ENCODE measurements at places on chromosomes 7 and 10.

GRCh38 chr10:63083904-63084689 is 49.0 kb upstream of the NRBF2 start:
- DNase-seq: no peak

GRCh38 chr10:36280890-36281499 is 638.9 kb upstream of the FZD8 start:
- DNase-seq: no peak

DNA sequence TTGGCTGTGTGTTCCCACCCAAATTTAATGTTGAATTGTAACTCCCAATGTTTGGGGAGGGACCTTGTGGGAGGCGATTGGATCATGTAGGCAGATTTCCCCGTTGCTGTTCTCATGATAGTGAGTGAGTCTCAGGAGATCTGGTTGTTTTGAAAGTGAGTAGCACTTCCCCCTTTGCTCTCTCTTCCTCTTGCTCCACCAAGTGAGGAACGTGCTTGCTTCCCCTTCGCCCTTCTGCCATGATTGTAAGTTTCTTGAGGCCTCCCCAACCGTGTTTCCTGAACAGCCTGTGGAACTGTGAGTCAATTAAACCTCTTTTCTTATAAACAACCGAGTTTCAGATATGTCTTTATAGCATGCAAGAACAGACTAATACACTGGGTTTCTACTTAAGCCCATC is 176.3 kb downstream of the CDK14 start:
- DNase-seq: no peak

DNA sequence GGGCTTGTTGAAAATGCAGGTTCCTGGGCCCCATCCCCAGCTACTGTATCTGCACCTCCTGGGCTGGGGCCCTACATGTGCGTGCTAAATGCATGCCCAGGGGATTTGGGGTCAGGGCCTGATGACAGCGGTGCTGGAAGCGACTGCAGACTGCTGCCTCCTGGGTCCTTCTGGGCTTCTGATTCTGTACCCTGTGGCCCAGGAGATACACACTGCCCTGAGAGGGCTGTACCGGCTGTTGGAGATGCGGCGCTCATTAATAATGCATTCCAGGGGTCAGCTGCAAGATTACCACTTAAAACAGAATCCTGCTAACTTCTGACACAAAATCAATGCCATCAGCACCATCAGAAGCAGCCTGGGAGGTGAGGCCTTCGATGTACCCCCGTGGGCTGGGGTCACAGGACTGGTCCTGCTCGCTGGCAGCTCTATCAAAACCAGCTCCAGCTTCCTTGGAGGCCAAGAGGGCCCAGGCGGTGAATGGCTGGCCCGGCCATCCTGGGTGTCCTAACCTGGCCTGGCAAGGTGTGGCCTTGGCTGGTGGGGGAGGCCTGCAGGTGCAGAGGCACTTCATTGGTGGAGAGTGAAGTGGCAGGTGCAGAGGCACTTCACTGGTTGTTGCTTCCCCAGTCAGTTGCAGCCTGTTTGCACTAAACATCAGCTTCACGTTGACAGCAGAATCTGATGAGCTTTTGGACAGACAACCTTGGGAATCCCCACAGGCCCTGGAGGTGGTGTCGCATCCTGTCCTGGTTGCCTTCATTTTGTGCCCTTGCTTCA is 79.2 kb downstream of the GLRX3 start:
- no peak for DNase-seq

DNA sequence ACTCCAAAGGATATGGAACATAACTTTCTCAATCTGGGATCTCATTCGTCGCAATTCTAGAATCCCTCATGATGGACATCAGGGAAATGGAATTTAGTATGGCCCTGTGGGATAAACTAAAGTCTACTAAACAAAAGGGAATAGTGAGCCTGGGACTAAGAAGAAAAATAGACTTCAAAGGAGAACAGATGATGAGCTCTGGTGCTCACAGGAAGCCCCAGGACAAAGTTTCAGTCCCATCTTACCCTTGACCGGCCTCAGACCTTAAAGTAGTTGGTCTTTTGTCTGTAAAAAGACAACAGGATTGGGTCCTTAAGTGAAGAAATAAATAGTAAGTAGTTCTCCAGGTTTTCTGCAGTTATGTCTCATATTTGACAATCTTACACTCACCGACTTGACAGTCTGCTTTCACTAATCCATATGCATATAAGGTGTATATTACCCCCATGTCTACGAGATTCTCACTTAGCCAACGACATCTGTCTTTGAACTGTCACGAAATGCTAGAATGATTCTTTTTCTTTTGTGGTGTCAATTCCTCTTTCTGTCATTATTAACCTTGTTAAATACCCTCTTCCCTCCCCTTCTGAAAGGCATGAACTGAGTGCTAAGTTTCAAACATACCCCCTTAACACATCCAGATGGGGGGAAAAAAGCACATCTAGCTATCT is 10.9 kb upstream of the IKZF1 start:
- no peak for DNase-seq

- DNase-seq: no peak
Measured at GRCh38 chr7:12607134-12607533, 36.6 kb downstream of the SCIN start.

DNA sequence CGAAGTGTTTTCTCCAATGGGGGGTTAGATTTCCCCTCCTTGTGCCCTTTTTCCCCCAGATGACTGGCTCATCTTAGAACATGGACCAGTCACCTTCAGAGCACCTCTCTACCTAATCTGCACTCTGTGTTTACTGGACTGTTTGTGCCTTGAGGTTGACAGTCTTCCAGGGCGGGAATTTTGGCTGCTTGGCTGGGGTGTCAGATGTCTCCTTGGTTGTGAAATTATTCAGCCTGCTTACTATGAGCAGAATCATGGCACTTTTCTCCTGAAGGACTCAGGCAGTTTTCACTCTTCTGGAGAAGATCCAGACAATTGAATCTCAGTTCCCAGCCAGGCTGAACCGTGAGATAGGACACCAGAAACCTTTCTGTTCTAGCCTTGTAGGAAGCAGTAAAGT is 60.3 kb upstream of the NFKB2 start:
- no peak for DNase-seq

DNA sequence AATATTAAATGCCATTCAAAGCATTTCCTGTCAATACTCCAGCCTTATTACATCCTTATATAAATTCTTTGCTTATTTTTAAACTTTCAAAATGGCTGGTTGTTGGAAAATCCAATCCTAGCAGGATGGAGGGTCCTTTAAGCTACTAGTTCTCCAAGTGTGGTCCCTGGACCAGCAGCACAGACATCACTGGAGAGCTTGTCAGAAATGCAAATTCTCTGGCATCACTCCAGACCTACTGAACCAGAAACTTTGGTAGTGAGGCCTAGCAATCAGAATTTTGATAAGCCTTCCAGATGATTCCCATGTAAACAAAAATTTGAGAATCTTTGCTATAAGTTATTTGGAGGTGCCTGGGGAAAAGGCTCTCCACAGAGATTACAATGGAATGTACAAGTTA is 43.8 kb downstream of the CALCR start:
- DNase-seq: no peak

DNA sequence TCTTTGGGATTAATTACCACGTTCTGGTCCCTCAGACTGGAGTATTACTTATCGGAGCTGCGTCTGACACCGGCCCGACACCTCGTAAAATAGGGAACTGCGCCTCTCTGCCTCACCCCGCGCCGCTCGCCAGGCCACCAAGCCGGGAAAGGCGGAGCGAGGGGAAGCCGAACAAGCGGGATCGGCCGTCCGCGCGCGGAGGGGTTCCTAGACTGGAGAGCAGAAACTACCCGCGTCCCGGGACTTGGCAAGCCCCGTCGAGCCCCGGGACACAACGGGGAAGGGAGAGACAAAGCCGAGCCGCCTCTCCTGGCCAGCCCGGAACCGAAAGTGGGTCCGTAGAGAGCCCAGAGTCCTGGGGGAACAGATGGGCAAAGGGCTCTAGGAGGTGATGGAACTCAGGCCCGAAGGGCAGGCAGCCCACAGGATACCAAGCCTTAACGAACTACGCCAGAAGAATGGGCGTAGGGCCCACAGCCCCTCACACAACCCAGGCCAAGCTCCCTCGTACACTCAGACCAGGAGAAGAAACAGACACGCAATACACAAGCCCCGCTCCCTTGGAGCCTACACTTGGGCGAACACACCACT is 6.5 kb downstream of the LBX1 start:
- DNase-seq: no peak

GRCh38 chr7:54663603-54664234 is 95.3 kb downstream of the SEC61G start:
- no peak for DNase-seq

GRCh38 chr10:103645141-103646054 is 151.9 kb downstream of the NEURL1 start:
- DNase-seq: no peak

GRCh38 chr10:28798428-28798955 is 121.2 kb downstream of the BAMBI start:
- no peak for DNase-seq

GRCh38 chr7:17863809-17864143 is 76.5 kb downstream of the SNX13 start:
- no peak for DNase-seq

DNA sequence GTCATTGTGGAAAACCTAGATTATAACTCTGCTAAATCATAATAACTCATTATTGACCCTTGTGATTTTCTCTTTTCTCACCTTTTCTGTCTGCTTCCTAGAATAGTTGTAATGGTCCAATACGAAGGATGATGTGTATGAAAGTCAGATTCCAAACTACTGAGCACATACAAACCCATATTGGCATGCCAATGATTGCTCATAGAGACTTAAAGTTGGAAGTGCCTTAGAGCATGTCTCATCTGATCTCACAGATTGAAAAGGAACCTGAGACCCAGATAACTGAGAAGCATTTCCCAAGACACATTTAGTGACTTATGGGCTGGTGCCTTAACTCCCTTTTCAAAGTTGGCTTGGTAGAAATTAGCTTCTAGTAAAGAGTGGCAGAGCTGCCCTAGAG is 594.3 kb downstream of the REEP3 start:
- DNase-seq: no peak
